Mucosa of descending colon (tissue), 3 donors: ENCODE measurements at places on chromosomes 13 and 19.

GRCh38 chr13:71621174-71622124, 245.6 kb downstream of the DACH1 start:
- DNase-seq, result no peak

GRCh38 chr13:32409561-32410421, 18.1 kb downstream of the N4BP2L1 start:
- no peak for DNase-seq

DNA sequence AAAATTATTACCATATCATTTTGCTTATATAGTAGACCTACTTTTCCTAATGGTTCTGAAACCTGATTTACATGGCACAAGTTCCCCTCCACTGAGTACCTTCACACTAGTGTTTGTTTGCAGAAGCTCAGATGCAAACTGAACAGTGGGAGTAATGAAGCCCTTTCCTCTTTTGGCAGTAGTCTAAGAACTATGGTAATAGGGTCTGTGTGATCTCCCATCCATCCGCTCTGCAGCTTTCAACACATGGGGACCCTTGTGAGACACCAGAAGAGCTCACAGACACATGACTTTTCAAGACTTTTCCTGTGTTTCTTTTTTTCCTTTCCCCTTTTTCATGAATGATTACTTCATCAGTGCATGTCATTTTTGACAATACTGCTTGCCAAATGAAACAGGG, 336.0 kb downstream of the ATP8A2 start:
- no peak for DNase-seq

DNA sequence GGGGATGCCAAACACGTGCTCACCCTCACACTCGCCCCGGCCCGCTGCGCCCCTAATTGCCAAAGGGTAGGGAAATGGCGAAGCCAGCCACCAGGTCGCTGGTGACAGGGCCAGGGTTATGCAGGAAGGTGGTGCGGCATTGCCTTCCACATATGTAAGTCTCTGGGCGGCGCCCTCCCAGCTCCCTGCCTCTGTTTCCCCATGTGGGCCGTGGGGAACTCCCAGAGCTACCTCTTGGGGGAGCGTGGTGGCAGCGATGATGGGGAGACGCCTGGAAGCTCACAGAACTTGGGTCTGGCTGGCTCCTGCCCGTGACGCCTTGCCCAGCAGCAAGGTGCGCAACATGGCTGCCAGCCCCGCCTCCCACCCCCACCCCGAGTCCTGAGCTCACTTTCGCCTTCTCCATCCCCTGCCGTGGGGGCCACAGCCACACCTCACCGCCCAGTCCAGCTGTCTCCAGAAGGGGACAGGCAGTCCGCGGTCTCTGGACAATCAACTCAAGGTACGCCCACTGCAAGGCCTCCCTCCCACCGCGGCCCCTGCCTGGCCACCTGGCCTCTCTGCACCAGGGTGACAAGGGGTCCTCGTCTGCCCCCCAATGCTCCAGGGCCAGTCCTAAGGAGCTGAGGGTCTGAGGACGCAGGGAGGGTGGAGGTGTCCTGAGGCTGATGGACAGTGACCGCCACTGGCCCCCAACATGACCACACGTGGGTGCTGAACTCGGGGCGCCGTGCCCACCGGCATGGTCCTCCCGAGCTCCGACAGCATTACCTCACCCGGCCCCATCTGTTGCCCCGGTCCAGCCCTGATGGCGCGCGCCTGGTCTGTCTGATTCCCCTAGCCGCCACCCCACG, 6.6 kb downstream of the C19orf25 start:
- DNase-seq, result no peak

DNA sequence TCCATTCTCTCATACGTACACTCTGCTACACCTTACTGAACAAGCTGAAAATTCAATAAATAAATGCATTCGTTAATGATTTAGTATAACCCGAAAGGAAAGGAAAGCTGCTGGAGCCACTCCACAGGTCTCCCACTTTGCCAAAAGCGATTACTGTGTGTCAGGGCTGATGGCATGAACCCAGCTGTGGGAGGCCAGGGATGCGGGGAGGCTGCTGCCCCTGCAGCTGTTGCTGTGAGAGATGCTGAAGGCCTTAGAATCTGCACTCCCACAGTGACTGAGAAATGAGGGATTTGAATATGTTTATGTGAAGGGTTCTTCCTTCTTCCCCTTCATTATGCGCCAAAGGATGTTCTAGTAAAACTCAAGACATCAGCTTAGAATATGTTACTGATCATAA, 58.7 kb upstream of the NBEA start:
- peak; percentile 36 for DNase-seq

- peak; percentile 15 for DNase-seq
These were observed 8.8 kb downstream of the C3 start for GRCh38 chr19:6711605-6712004.

- no peak for DNase-seq
These were observed 31.9 kb downstream of the GPALPP1 start for GRCh38 chr13:45021250-45021649.

- no peak for DNase-seq
These were observed 70.1 kb downstream of the LRRC63 start for GRCh38 chr13:46281779-46282178.

- no peak for DNase-seq
These were observed 114.4 kb downstream of the ZDHHC20 start for GRCh38 chr13:21344662-21345176.

DNA sequence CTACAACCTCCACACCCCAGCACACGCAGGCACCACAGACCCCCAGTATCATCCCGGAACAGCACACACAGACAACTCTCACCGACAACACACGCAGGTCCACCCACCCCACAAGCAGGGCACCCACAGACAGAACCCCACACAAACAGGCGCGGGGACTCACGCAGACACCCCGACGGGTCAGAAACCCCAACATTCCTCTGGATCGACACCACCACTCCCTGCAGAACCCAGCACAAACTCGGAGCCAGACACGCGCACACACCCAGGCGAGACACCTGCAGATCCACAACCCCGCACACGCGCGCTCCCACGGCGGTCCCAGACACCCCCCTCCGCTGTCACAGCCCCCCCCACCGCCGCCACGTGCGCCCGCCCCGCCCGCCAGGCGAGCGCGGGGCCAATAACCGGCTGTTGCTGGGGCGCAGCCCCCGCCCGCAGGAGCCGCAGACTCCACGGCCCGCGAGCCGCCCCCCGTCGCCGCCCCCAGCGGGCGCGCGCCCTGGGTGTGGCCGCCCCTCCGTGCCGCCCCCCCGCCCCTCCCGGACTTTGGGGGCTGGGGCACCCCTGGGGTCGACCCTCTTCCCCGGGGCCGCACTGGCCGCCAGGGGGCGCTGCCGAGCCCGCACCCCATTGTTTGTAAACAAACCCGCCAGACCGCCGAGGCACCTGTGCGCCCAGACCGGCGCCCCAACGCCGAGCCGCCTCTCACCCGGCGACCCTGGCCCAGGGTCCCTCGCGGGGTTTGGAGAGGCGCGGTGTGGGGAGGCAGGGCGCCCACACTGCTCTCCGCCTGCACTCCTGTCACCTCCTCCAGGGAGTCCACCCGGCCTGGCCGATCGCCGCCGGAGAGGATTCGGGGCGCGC, 712 bp downstream of the BBC3 start:
- peak; percentile 82 for DNase-seq

DNA sequence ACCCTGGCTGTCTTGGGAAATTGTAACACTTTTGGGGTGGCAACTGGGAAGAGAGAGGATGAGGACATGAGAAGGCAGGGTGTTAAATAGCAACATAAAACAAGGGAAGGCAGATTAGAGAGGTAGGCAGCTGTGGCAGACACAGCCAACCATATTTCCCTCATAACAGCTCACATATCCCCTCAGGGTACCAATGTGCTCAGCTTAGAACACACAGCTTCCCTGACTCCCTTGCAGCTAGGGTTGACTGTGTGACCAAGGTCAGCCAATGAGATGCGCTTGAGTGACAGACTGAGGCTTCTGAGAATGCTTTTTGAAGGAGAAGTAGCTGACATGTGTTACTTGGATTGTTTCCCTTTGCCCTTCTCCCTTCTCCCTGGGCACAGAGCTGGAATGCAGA, 28.8 kb upstream of the SPATA13 start:
- DNase-seq, result no peak

GRCh38 chr13:55566334-55566733, 1574.4 kb upstream of the PRR20A start:
- DNase-seq, result no peak

GRCh38 chr13:41032691-41033376, 13.7 kb upstream of the ELF1 start:
- DNase-seq, result no peak

GRCh38 chr19:480016-480855, 16.1 kb upstream of the MADCAM1 start:
- DNase-seq, result no peak

DNA sequence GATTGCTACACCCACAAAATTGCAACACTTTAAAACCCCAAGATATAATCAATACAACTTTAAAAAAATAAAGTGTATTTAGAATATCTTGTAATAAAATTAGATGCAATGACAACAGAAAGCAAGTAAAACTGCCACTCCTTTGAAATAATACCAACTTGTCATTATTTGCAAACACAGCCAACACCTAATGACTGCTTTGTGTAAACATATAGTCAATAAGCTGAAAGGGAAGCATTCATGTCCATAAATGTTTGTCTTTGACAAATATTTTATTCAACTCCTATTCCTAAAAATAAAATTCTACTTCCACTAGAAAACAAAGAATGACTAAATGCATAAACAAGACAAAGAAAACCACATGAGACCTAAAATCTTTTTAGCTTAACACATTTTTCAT, 6.6 kb downstream of the SMAD9 start:
- DNase-seq, result no peak

DNA sequence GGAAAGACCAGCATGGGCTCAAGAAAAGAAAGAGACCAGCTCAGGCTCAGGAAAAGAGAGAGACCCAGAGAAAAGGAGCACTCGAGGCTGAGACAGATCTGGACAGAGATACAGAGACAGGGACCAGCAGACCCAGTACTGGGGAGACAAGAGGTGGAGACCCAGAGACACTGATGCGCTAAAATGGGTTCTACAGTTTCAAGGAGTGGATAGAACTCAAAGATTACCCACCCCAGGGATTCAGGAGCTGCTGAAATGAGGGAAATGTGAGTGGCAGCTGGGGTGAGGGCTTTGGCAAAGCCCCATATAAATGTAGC, 609 bp upstream of the ZSCAN18 start:
- no peak for DNase-seq

- peak; percentile 53 for DNase-seq
These were observed 33.3 kb downstream of the MCF2L start for GRCh38 chr13:113002206-113002912.

- no peak for DNase-seq
These were observed 166.4 kb downstream of the KATNAL1 start for GRCh38 chr13:30140973-30141372.

DNA sequence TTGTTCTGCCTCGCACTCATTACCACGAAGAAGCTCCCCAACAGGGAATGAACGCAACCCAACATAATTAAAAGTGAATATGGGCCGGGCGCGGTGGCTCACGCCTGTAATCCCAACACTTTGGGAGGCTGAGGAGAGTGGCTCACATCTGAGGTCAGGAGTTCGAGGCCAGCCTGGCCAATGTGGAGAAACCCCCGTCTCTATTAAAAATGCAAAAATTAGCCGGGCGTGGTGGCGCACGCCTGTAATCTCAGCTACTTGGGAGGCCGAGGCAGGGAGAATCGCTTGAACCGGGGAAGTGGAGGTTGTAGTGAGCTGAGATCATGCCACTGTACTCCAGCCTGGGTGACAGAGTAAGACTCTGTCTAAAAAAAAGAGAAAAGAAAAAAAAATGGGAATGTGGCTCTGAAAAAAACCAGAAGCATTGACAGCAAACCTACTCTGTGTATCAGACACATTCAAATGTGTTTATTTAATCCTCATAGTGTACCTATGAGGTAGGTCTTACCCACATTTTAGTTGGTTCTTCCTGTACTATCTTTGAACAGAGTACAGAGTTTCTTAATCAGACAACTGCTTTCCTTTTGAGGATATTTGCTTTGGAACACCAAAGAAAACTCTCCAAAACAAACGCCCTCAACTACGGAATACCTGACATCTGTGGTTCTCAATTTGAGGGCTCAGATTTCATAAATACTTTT, 70.0 kb downstream of the NUFIP1 start:
- peak; percentile 25 for DNase-seq

DNA sequence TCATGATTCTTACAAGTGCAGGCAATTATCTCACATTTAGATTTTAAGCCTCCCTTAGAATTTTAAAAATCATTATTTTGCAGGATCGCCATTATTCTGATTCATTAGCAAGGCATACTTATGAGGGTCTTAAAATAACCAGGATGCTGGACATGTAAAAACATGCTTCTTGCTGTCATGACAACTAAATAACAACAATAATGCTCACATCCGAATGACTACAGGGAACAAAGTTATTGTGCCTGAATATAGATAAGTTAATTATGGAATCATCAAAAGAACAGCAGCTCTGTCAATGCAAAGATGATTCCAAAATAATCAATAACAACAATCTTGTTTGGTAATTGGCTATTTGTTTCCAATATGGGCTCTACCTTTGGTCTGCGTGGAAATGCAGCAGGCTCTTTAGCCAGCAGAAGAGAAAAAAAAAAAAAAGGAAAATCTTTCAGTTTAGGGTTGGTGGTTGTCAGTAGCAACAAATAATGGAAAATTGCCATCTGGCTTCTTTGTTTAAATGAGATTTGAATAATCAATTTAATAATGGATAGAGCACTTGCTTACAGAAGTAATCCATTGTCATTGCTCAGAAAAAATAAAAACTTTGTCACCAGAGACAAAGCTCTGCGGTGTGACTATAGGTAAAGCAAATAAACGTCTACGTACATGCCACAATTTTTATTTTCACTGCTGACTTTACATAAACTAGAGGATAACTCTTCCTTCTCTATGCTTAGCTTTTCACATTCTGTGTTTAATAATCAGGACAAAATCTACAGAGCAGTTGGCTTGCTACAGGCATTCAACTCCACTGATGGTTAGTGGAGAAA, 468.9 kb upstream of the TSHZ3 start:
- DNase-seq, result no peak

GRCh38 chr19:12092065-12092867, 27.7 kb downstream of the ZNF844 start:
- peak; percentile 86 for DNase-seq

GRCh38 chr13:30000370-30000765, 150.0 kb upstream of the UBL3 start:
- no peak for DNase-seq

DNA sequence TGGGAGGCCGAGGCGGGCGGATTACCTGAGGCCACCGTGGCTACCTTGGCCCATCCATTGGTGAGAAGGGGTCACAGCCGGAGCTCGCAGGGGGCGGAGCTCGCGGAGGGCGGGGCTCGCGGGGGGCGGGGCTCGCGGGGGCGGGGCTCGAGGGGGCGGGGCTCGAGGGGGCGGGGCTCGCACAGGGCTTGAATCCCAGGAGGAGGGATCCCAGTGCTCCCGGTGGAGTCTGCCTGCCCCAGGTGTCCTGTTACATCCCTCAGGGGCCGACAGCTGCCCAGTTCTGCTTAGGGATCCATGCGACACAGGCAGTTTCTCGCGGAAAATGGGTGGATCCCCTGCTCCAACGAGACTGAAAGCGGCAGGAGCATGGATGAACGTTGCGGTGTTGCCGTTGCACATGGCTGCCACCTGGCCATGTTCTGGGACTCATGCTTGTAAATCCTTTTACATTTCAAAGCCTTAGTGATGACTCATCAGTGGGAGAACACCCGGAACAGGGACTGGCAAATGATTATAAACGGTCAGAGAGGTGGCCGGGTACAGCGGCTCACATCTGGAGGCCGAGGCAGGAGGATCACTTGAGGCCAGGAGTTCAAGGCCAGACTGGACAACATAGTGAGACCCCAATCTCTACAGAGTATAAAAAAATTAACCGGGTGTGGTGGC, 25.1 kb downstream of the TMPRSS9 start:
- DNase-seq, result peak; percentile 48
